IPS DF 19.7 (cell line): ENCODE measurements at places on chromosomes 6 and 20.

GRCh38 chr6:112231594-112232060, 22.7 kb downstream of the LAMA4 start:
- DNase-seq = no peak

DNA sequence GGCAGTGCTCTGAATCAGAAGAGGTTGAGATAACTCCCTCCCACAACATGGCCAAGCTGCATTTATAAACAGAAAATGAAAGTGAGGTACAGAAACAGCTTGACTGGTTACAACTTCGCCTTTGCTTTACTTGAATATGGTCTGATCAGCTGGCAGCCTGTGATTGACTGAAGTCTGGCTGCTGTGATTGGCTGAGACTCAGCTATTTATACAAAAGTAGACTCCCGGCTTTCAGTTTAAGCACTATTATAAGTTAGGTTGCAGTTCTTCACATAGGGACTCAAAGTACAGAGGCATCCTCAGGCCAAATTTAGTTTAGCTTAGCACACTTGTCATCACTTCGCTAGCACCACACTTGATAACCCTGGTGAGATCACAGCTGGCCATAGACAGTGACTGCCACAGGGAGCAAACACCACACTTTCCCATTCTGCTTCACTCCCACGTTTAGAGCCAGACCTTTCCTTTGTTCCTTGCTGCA, 362.6 kb downstream of the EPM2A start:
- no peak for DNase-seq

GRCh38 chr6:53165293-53165692, 16.7 kb upstream of the GCM1 start:
- DNase-seq = no peak

- DNase-seq = no peak
These were observed 27.8 kb downstream of the FOXP4 start for GRCh38 chr6:41573985-41574384.

- DNase-seq = no peak
These were observed 44.9 kb upstream of the CEP162 start for GRCh38 chr6:84272298-84272697.

DNA sequence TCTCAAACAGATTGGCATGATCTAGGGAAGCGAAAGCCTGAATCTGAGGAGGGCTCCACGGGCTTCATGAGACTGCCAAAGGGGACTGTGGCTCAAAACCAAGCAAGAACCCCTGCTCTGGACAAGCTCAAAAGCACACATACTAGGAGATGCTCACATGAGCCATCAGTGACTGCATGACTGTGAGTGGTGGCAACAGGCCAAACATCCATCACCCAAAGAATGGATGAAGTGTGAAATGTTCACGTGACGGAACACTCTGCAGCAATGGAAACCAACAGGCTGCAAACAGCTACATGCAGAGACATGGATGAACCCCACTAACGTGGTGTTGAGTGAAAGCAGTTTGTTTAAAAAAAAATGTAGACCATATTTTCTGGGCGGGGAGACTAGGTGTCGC, 136.3 kb downstream of the PREX1 start:
- DNase-seq = no peak

DNA sequence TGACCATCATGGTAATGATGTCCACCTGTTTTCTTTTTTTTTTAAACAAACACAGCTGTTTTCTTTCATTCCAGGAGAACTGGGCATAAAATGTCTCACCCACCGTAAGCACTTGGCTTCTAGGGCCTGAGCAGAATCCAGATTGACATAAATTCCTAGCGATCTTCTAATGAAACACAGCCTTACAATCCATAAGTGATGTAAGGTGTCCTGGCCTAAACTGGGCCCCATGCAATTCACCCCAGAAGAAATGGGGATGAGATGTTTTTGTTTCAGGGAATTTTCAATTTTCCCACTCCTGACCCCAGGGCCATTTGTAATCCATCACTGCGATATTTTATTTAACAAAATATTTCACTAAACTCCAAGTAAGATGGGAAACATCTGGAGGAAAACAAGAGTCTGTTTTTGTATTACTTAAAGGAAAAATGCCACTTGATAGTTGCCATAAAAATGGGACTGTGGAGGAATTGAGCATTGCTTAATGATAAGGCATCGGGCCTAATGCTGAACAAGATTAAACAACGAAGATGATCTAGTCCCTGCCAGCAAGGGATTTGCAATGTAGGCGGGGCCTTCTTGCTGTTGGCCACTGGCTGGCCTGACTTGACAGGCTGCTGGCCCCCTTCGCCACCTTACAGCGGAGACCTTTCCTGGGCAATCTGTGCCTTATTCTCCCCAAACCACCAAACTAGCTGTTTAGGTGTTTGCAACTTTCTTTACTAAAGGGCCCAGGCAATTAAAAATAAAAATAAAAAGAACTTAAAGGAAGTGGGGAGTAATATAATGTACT, 183.7 kb downstream of the CD109 start:
- no peak for DNase-seq

GRCh38 chr6:95230071-95230740, 347.1 kb upstream of the MANEA start:
- no peak for DNase-seq

DNA sequence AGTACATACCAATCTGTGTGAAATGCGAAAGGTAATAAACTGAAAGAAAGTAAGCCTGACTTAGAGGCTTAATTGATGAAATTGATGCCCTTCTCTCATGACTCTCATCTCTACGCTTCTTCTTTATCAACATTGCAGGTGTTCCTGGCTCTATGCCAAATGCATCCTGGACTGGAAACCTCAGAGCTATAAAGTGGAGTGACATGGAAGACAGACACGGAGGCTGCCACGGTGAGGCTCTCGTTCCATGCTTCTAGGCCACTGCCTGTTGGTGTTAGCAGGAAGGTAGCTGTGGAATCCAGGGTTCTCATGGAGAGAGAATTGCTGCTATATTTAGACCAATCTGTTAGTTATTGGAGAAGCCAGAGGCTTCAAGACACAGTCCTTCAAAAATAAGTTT, 73.2 kb downstream of the C6orf52 start:
- no peak for DNase-seq

DNA sequence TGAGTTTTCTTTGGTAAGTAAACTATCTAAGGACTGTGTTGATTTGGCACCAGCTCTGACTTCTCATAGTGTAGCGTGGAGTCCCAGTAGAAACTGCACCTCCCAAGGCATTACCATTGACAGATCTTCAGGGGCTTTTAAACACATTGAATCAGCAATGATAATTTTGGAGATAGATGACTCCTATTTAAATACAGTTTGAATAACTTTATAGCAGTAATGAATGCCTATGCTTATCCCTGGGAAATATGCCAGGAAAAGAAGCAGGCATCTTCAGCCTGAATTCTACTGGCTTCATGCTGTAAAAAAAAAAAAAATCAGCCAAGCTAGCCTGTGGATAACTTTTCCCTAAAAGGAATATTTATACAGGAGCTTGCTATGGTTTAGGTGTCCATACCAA, 895.9 kb downstream of the EYS start:
- no peak for DNase-seq

DNA sequence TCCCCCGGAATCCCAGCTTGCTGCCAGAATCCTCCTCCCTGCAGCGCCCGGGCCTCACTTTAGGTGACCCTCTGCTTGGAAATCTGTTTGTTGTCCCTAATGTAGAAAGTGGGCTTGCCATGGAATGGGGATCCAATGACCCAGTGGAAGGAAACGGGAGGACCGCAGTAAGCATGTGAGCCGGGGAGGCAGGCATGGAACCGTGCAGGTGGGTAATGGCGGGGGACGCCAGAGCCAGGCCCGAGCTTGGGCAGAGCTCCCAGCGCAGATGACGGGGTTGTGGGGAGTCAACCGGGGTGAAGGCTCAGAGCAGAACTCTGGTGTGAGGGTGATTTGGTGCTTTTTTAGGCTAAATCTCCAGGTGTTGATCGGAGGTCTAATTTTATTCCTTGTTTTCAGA, 188.3 kb downstream of the QKI start:
- no peak for DNase-seq

DNA sequence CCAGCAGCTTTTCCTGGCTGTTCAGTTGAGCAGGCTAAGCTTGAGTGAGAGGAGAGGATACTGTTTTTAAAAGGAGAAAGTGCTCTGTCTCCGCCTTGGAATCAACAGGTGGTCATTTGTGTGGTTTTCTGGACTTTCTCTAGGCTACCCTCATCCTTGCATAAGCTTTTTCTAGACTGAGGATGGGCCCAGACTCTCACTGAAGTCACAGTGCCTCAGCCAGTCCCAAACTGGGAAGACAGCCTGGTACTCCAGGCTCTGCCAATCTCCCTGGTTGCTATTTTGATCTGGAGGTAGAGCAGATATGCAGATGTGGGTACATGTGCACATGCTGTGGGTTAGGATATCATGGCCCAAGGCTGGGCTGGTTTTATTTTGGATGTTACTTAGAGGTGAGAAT, 7.0 kb downstream of the SCUBE3 start:
- DNase-seq = no peak

- no peak for DNase-seq
These were observed 4.1 kb upstream of the SRSF12 start for GRCh38 chr6:89121934-89122333.

- DNase-seq = no peak
These were observed 39.2 kb downstream of the TMEM242 start for GRCh38 chr6:157283900-157284737.

- DNase-seq = no peak
These were observed 10.1 kb upstream of the PYGB start for GRCh38 chr20:25237610-25238318.

DNA sequence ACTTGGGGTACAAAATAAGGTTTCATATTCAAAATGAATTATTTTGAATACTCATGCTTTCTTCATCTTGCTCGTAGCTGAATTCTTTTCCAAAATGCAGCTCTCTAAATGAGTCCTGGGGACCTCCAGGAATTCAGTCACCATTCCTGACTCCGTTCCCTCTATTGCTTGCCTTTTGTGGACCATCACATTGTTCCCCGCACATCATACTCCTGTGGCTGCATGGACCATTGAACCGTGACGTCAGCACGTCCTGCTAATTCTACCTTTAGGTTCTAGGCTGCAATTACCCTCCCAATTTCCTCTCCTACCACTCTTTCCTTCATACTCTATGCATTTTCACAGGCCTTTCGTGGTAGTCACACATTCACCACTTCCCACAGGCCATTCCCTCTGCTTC, 173.1 kb upstream of the ID4 start:
- DNase-seq = no peak

DNA sequence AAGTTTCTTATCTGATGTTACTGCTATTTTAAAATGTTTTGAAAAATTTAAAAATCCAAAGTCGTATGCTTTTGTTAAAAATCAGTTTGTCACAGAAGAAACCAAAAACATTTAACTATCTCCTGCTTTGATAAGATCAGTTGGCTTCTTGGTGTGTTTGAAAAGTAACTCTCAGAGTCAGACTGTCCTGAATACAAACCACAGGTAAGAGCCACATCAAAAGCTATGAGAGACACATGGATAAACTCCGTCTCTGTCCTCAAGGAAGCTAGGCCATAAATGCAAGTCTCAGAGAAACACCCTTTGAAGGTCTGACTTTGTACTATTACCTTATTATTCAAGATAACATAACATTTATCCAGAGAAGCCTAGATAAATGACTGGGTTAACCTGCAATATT, 7.7 kb downstream of the HBS1L start:
- no peak for DNase-seq

DNA sequence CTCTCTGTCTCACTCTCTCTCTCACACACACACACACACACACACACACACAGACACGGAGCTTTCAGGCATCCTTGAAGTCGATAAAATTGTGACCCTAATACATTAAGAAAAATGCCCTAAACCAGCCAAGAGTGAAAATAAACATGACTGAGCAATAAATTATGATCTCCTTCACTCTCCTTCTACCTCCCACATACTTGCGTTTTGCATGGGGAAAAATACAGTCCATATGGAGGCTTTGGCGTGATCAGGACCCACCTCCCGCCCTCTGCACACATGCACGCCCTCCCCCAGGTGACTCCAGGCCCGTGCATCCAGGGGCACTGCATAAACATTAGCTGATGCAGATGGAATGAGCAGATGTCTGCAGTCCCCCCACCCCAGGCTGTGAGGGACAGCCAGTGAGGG, 114.2 kb upstream of the JARID2 start:
- no peak for DNase-seq

DNA sequence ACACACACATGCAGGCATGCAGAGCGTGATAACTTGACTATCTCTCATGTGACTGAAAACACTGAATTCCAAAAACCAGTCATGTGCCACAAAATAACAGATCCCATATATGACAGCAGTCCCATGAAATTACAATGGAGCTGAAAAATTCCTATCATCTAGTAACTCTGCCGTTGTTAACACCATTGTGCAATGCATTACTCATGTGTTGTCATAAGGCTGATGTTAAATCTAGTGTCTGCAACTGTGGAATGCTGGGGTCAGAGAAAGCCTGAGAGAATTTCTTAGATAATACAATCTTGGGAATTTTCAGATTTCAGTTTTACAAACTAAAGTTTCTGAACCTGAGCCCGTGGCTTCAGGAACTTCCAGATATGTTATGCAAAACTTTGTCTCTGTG, 70.2 kb downstream of the LYRM4 start:
- DNase-seq = no peak

DNA sequence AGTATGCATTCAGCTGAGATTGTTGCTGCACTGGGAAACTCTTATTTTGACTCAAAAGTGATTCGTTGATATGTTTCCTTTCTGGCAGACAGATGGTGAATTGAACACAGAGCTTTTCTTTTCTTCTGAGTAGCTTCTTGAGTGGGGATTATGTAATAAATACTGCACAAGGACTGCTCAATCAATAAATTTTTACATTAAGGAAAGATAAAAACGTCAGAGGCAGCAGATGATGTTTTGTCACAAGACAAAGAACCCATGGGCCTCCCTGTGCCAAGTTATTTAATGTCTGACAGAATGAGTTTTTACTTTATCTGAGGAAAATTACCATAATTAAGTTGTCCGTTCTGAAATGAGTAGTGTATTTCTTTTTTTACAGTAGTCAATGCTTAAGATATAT, 460.3 kb downstream of the UTRN start:
- DNase-seq = no peak

- DNase-seq = no peak
These were observed 19.1 kb upstream of the SIRPD start for GRCh38 chr20:1576641-1577040.

- no peak for DNase-seq
These were observed 70.1 kb downstream of the ISM1 start for GRCh38 chr20:13291157-13291556.

GRCh38 chr20:35856866-35857265, 85.1 kb downstream of the PHF20 start:
- DNase-seq = no peak

DNA sequence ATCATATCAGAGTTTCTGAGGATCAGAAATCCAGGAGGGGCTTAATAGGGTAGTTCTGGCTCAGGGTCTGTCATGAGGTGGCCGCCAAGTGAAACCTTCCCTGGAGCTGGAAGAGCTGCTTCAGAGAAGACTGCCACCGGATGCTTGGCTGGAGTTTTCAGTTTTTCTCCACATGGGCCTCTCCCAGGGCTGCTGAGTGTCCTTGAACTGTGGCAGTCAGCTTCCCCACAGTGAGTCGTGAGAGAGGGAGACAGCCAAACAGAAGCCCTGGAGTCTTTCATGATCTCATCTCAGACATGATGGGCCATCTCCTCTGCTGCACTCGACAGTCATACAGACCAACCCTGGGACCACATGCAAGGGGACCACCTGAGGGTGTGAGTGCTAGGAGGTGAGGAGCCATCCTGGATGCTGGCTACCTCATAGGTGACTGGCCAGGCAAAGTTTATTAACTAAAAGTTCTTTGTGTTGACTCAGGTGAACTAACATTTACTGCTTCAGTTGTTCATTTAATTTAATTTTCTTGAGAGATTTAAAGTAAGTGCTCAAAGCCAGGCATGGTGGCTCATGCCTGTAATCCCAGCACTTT, 71.5 kb downstream of the SHLD1 start:
- DNase-seq = no peak
